ENCODE measurements at places on chromosomes 1 and 21.

DNA sequence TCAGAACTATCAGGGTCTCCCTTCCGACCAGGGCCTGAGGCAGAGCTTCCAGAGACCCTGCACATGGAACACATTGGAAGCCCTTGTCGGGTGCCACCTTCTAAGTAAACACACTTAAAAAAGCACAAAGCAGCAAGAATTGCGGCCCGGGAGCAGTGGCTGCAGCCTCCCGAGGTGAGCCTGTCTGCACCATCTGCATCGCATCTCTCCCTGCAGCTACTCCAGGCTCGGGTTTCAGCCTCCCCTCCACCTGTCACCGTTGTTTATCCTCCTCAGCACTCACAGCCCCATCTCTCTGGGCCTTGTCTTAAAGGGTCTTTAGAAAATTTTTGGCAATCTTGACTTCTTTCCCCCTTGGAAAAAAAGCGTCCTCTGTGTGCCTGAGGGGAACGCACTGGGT, 95.1 kb upstream of the ARHGEF16 start:
- no peak for DNase-seq

- no peak for DNase-seq
Observed at GRCh38 chr1:151680391-151680790, 36.2 kb downstream of the CELF3 start.

GRCh38 chr1:107357376-107357775, 216.5 kb downstream of the NTNG1 start:
- DNase-seq, result no peak

GRCh38 chr1:162384601-162385279, 3.2 kb downstream of the C1orf226 start:
- DNase-seq, result no peak

GRCh38 chr1:7409278-7409677, 361.8 kb upstream of the VAMP3 start:
- no peak for DNase-seq

GRCh38 chr1:31980835-31981455, 32.7 kb upstream of the KHDRBS1 start:
- no peak for DNase-seq

DNA sequence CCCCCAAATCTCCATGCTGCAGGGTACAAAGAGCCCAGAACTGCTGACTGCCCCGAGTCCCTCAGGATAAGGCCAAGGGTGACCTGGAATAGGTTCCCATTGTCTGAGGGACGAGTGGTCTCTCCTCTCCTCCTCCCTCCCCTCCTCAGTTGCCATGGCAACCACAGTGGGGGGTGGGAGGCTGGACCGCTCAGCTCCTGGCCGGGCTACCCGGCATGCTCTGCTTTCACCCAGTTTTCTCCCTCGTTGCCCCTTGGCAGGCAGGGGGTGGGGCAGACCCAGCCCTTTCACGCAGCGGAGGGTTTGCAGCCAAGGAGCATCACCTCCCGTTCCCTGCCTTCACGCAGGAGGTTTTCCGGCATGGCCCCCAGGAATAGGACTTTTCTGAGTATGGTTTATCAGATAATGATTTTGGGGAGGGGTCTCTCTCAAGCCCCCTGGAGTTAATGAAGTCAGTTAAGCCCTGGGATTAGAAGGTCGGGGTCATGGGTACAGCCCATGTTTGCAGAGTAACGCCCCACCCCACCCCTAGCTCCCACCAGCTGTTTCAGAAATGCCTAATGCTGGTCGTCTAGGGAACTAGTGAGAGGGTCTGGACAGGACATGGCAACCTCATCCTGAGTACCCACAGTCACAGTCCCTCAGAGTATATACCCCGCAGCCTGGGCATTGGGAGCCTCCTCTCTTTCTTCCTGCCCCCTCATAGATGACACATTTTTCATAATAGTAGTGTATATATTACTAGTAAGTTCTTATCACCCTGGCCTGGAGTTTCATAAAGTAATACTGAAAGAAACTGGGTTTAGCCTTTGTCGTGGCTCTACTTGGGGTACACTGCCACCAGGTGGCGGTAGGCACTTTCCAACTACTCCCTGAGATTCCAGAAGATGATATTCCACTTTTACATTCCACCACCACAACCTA, 20.7 kb downstream of the C1QB start:
- DNase-seq, result no peak

GRCh38 chr1:206447422-206447765, 22.9 kb upstream of the IKBKE start:
- DNase-seq, result no peak
